ENCODE measurements at places on chromosomes 6 and 20. TPM values are rescaled to one million over a fixed set of nuclear protein-coding genes. Genes with fewer than 3 reads are reported as not detected.

Gene LTV1
- polyA plus RNA-seq: 16.6 TPM

Gene RAMACL
- polyA plus RNA-seq: 0.33 TPM

GRCh38 chr20:44609006-44609515 is 26.7 kb downstream of the PKIG start:
- no peaks in the 10 kb centered on the region for H3K27me3 ChIP-seq
- H3K36me3 ChIP-seq: no peaks in the 10 kb centered on the region

- DNase-seq: no peak
- H3K27ac ChIP-seq: peak overlapping the region; percentile 23
- H3K27me3 ChIP-seq: no peaks in the 10 kb centered on the region
- no peaks in the 10 kb centered on the region for H3K36me3 ChIP-seq
- H3K4me1 ChIP-seq: peaks cover 11% of the 10 kb centered on the region
These were observed 8.7 kb downstream of the SGK1 start for GRCh38 chr6:134309227-134309626.

- DNase-seq: peak; percentile 20
- peak overlapping the region; percentile 87 for H3K27ac ChIP-seq
- peak overlapping the region; percentile 99 for H3K4me3 ChIP-seq
- no peaks in the 10 kb centered on the region for H3K36me3 ChIP-seq
These were observed 573 bp downstream of the SNX3 start for GRCh38 chr6:108260126-108260808.

GRCh38 chr6:53476964-53477363 is 67.9 kb downstream of the GCLC start:
- H3K27ac ChIP-seq: no peak overlapping the region
- no peaks in the 10 kb centered on the region for H3K36me3 ChIP-seq
- no peaks in the 10 kb centered on the region for H3K4me1 ChIP-seq

DNA sequence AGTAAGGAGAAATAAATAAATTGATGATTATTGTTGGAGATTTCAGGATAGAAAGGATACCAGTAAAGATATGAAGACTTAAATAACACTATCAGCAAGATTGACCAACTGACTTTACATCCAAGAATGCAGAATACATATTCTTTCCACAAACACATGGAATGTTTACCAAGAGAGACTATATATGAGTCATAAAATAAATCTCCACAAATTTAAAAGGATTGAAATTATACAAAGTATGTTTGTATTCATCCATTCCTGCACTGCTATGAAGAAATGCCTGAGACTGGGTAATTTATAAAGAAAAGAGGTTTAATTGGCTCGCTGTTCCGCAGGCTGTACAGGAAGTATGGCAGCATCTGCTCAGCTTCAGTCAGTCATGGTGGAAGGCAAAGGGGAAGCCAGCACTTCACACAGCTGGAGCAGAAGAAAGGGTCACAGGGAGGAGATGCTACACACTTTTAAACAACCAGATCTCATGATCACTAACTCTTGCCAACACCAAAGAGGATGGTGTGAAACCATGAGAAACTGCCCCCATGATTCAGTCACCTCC is 56.7 kb upstream of the TNFRSF21 start:
- no peak overlapping the region for H3K27ac ChIP-seq
- no peaks in the 10 kb centered on the region for H3K4me1 ChIP-seq
- no peak for DNase-seq
- no peaks in the 10 kb centered on the region for H3K36me3 ChIP-seq
- H3K4me3 ChIP-seq: no peak overlapping the region

DNA sequence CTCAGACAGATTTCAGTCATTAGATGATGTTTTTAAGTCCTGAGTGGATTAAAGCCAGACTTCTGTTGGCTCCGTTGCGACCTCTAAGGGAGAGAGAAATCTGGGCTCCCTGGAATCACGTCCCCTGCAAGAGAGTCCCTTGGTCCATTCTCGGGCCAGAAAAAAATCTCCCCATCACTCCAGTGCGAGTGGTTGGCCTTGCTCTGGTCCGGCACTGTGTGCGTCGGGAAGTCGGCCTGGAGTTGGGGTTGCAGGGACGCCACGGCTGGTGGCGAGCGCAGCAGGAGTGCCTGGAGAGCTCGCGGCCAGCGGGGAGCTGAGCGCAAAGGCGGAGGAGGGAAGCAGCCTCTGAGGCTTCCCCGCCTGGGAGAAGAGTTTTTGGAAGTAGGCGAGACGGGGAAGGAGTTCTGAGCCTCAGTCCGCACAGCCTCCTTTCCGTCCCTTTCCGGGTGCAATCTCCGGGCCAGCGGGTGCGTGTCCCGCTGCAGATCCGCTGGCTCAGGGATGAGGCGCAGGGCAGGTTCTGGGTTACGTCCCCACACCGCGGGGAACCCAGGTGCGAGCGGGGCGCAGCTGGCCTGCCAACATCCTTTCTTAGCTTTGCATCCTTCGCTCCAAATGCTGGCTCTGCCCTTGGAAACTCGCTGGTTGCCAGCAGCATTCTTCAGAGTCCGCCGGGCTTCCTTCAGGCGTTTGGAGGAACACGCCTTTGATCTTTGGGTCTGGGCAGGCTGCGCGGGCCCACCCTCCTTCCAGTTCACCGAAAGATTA is 6.8 kb downstream of the TCF21 start:
- no peak overlapping the region for H3K4me3 ChIP-seq
- H3K27ac ChIP-seq: no peak overlapping the region
- peaks cover 6% of the 10 kb centered on the region for H3K4me1 ChIP-seq
- DNase-seq: peak; percentile 57
- no peaks in the 10 kb centered on the region for H3K27me3 ChIP-seq

DNA sequence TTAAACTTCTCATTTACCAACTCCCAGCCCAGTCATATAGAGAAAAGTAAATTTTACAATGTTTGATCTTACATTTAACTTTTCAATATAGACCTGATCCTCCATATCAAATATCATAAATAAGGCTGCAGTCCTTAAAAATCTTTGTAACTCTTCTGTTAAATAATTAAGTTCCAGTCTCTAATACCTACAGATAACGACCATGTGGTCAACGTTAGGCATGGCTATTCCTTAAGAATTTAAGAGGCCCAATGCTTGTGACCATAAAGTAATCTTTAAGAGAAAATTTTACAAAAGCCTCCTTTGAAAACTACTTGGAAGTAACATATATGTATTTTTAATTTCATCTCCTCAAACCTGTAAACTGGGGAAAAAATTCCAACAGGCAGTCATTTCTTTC is 1.6 kb downstream of the FBXO5 start:
- no peak overlapping the region for H3K4me3 ChIP-seq
- no peaks in the 10 kb centered on the region for H3K27me3 ChIP-seq
- H3K36me3 ChIP-seq: no peaks in the 10 kb centered on the region
- H3K27ac ChIP-seq: no peak overlapping the region
- peaks cover 8% of the 10 kb centered on the region for H3K4me1 ChIP-seq

GRCh38 chr20:14951105-14951504 is 613.7 kb upstream of the FLRT3 start:
- no peaks in the 10 kb centered on the region for H3K27me3 ChIP-seq
- no peak overlapping the region for H3K27ac ChIP-seq
- DNase-seq: no peak
- no peaks in the 10 kb centered on the region for H3K36me3 ChIP-seq
- H3K4me3 ChIP-seq: no peak overlapping the region

GRCh38 chr6:152225241-152225934 is 411.8 kb downstream of the SYNE1 start:
- H3K4me3 ChIP-seq: no peak overlapping the region
- no peaks in the 10 kb centered on the region for H3K27me3 ChIP-seq
- H3K4me1 ChIP-seq: peaks cover 4% of the 10 kb centered on the region
- no peak overlapping the region for H3K27ac ChIP-seq
- no peak for DNase-seq

DNA sequence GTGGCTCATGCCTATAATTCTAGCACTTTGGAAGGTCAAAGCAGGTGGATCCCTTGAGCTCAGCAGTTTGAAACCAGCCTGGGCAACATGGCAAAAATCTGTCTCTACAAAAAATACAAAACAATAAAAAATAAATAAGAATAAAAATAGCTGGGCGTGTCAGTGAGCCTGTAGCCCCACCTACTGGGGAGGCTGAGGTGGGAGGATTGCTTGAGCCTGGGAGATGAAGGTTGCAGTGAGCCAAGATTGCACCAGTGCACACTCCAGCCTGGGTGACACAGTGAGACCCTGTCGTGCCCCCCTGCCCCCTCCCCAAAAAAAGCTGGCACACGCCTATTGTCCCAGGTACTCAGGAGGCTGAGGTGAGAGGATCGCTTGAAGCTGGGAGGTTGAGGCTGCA is 35.1 kb upstream of the SRPK1 start:
- no peak overlapping the region for H3K27ac ChIP-seq
- no peaks in the 10 kb centered on the region for H3K27me3 ChIP-seq
- H3K4me3 ChIP-seq: no peak overlapping the region
- DNase-seq: no peak
- no peaks in the 10 kb centered on the region for H3K36me3 ChIP-seq

- no peak overlapping the region for H3K4me3 ChIP-seq
- no peaks in the 10 kb centered on the region for H3K27me3 ChIP-seq
- H3K4me1 ChIP-seq: no peaks in the 10 kb centered on the region
- no peaks in the 10 kb centered on the region for H3K36me3 ChIP-seq
- H3K27ac ChIP-seq: no peak overlapping the region
- no peak for DNase-seq
These were observed 71.7 kb upstream of the RIPPLY2 start for GRCh38 chr6:83781506-83781905.

Gene BMP5
- 6.2 TPM for polyA plus RNA-seq

DNA sequence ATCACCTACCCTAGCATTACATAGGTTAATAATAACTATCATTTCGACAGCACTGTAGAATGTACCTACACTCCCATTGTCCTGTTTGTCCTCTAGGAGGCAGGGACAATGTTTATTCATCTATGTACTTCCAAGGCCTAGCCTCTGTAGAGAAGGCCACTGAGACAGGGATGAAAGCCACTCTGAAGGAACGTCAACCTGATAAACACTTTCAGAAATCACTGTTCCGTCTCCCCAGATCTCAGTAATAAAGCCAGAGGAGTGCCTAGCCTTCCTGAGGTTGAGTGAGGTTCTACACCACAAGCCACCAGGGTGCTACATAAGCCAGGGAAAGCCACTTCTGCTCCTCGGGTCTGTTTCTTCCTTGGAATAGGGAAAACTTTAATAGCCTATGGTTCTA is 44.8 kb downstream of the POPDC3 start:
- DNase-seq: no peak
- no peaks in the 10 kb centered on the region for H3K4me1 ChIP-seq
- no peak overlapping the region for H3K4me3 ChIP-seq
